ENCODE measurements at places on chromosomes 11 and 22. TPM values are rescaled to one million over a fixed set of nuclear protein-coding genes. Genes with fewer than 3 reads are reported as not detected.

DNA sequence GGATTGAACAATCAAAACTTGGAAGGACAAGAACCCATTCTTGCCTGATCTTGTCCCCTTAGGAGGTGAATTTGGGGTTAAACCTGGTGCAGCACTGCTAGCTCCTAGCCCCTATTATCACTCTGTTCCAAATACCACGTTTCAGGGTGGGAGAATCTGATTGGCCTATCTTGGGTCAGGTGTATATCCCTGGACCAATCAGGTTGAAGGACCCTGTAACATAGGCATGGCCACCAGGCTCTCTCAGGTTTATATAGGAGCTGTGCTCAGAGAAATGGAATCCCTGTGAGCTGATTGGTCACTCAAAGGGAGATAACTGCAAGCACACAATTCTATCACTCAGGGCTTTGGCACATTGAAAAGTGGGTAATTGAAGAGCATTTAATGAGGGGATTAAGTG, 26.6 kb upstream of the AMPD3 start:
- no peak for DNase-seq
- H3K4me1 ChIP-seq = no peaks in the 10 kb centered on the region
- no peak overlapping the region for H3K27ac ChIP-seq
- no peaks in the 10 kb centered on the region for H3K36me3 ChIP-seq
- no peak overlapping the region for H3K4me3 ChIP-seq
- H3K27me3 ChIP-seq = peaks cover 3% of the 10 kb centered on the region

- no peaks in the 10 kb centered on the region for H3K36me3 ChIP-seq
- H3K27ac ChIP-seq = no peak overlapping the region
- peaks cover 10% of the 10 kb centered on the region for H3K4me1 ChIP-seq
- no peaks in the 10 kb centered on the region for H3K27me3 ChIP-seq
- no peak for DNase-seq
Observed at GRCh38 chr11:10885703-10886363, 28.0 kb upstream of the ZBED5 start.

ZP1 gene
- total RNA-seq = not detected

SYT7 gene
- total RNA-seq = not detected
